Cardiac fibroblast (primary cell): ENCODE measurements at places on chromosomes 1 and 21.
A peak's percentile ranks its signal among the peaks of the same experiment; 100 is the strongest.

DNA sequence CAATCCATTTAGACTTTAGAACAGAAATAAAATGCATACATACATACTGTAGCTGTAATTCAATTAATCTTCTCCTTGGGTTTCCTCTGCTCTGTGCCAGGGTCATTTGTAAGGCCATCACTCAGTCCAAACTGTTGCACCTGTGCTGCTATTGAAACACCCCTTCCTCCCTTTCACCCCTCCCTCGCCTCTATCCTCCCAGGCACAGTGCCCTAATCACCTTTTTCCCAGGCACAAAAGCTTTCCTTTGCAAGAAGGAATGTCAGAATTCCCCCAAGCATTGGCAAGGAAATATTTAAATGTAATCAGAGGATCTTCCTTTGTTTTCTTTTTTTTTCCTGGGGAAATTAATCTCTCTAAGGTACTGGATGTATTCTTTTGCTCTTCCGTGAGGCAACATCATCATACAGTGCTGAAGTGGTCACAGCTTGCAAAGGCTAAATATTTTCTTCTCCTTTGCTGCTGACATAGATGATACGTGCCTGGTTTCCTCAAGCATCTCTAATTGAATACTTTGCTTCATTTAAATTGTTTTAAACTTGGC is 339.3 kb upstream of the NR5A2 start:
- no peak for DNase-seq

DNA sequence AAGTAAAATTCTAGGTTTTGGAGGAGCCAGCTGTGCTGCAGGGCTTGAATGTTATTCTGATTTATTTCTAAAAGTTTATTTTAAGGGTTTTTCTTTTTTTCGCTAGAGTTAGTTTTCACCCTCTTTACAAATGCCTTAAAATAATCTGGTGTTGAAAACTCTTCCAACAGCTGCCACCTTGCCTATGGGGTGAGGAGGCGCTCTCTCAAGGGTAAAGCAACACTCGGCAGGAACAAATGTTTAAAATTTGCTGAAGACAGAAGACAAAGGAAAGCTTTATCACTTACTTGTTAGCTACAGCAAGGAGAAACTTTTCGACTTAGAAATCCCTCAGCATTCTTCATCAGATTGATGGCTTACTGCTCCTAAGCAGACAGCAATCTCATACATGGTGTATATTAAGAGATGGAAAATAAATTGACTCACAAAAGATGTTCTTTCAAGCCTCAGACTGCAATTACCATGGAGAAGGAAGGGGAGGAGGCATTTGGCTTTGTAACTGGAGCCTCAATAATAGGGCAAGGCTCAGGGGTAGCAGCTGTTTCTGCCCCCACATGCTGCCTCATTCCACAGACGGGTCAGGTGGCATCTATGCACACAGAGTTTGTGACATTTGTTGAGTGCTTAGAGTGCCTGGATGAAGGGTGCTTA is 79.8 kb upstream of the RALGPS2 start:
- DNase-seq = no peak

DNA sequence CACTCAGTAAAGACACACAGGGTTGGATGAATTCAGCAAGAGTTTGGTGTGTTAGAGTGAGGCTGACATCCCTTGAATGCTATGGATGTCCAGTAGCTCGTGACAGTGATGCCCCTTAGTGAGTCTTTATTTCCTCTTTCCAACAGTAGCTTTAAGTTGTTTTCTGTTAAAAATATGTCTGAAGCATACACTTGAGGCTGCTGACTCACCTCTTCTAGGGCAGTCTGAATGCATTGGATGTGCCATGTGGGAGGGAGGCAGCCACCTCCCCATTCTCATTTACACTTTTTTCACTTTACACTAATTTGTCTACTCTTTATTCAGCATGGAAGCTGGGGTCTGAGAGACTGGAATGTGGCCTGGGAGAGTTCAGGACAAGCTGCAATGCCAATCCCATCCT is 17.6 kb downstream of the NOS1AP start:
- DNase-seq = peak; percentile 22

GRCh38 chr1:47637111-47637685 is 199.4 kb downstream of the FOXD2 start:
- DNase-seq = peak; percentile 11

GRCh38 chr1:31875636-31876236 is 59.9 kb upstream of the SPOCD1 start:
- no peak for DNase-seq

DNA sequence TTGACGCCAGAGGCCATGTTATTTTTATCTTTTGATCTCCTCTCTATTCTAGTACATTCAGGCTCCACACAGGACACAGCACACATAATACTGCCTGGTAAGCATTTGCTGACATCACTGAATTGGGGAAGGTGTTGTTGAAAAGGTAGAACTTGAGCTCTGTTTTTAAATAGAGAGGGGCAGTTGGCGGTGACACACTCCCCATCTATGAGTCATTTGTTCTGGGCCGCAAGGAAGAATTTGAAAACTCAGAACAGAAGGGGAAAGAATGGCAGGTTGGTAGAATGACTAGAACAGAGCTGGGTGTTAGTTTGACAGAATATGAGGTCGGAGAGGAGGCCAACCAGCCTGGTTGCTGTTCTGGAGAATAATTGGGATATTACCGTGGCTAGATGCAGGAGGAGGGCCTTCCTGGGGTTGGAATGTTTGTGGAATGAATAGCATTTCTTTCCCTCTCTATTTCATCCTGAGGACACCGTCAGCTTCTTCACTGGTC is 52.1 kb upstream of the ERRFI1 start:
- DNase-seq = peak; percentile 90

- DNase-seq = no peak
Observed at GRCh38 chr1:119516680-119517079, 9.7 kb downstream of the HSD3B1 start.

- peak; percentile 64 for DNase-seq
Observed at GRCh38 chr1:61432616-61433388, 292.1 kb downstream of the TM2D1 start.

GRCh38 chr1:53822931-53823330 is 15.2 kb downstream of the NDC1 start:
- DNase-seq = no peak

- DNase-seq = no peak
Observed at GRCh38 chr1:27566462-27567145, 37.3 kb downstream of the AHDC1 start.

DNA sequence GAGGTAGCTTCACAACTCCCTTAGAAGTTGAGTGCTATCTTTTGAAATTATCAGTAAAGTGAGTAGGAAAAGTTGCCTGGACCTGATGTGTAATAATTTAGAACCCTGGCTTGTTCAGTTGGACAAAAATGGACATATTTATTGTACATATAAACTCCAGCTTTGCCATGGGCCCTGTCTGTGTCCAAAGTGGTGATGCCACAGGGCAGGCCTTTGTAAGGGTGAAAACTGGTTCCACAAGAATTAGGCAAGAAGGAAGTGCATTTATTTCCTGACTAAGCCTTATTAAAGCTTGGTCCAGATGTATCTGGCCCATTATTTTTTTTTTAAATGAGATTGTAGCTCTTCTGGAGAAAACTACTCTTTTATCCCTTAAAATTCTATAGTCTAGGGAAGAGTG is 47.9 kb downstream of the MACO1 start:
- no peak for DNase-seq

DNA sequence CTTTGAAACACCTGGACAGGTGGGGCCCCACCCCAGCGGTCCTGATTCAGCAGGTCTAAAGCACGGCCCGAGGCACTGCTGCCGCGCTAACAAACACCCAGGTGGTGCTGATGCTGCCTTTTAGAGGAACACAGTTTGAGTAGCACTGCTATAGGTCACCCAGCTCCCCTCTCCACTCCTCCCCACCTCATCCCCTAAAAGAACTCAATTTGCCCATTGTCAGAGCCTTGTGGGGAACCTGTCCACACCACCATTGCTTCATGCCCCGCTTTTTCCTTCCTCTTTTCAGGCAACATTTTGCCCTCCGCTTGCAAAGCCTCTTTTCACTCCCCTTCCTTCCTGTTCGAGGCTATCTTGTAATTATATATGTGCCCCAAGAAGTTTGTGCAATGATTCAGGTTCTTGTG is 26.2 kb upstream of the PADI4 start:
- DNase-seq = no peak

DNA sequence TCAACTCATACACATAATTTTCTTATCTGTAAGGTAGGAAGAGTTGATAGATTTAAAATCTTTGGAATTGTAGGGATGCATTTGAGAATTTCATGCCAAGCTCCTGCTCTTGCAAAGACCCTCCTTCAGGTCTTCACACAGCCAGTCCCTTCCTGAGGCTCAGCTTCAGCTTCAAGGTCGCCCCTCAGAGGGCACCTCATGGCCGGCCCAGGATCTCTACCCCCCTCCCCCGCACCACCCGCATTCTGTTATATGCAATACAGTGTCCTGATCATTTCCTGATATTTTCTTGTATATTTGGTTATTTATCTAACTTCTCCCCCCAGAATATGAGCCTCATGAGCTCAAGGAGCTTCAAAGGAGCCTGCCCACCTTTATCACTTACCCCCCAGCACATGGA is 47.0 kb upstream of the BACE2 start:
- no peak for DNase-seq

GRCh38 chr1:37616330-37616729 is 18.4 kb downstream of the RSPO1 start:
- DNase-seq = no peak

- no peak for DNase-seq
Observed at GRCh38 chr1:233257786-233258185, 37.7 kb downstream of the PCNX2 start.

DNA sequence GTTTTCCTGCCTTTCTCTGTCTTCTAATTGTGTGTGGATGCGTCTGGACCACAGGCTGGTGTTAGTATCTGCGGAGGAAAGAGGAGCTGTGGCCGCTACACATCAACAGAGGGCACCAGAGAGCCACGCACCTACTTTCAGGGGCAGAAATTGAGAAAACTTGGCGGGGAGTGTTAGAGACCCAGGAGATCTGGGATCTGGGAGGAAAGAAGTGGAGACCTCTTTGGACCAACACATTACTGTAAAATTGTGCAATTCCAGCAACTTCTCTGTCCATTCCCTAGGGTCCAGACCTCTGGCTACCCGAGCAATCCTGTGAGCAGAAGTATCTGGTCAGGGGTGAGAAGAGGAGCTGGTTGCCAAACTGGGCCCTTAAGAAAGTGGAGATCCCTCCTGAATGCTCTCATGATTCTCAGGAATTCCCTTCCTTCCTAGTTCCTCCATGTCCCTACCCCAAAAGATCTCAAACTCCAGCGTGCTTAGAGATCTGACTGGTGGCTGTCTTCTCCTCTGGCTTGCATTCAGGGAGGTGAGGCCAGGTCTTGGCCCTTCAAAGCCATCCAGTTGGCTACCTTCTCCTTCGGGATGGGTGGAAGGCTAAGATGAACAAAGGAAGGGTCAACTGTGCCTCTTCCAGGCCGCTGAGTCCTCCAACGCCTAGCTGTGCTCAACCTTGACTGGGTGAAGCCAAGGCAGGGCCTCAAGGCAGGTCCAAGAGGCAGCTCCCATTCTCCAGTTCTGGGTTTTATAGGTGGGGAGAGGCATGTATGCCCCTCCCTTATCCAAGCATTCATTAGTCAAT is 1.2 kb upstream of the KIRREL1 start:
- DNase-seq = peak; percentile 77

DNA sequence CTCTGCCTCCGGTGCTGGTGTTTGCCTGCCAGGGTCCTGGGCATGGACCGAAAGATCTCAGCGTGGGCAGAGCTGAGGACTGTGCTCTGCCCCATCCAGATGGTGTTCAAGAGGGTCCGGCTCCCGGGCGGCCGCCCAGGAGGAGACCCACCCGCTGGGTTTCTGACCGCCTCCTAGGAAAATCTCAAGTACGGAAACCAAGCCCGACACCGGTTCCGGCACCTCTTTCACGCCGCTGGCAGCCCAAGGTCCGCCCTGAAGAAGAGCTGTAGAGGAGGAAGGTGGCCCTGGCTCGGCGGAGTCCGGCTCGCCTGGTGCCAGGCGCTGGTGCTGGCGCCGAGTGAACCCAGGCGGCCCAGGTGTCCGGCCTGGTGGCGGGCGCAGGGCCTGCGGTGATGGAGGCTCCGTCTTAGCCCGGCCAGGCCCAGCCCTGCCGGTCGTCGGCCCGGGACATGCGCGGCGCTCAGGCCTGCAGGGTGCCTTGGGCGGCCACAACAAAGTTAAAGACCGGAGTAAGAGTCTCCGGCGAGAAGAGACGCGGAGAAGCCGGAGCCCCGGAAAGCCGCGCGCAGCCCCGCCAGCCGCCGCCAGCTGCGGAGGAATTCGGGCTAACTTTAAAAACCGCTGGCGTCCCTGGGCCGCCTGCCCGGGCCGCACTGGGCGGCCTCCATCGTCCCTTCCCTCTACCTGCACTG is 1.5 kb downstream of the GRIK3 start:
- no peak for DNase-seq

GRCh38 chr1:38038861-38039260 is 7.7 kb downstream of the POU3F1 start:
- no peak for DNase-seq

GRCh38 chr1:93997756-93998155 is 88.5 kb upstream of the GCLM start:
- DNase-seq = no peak

DNA sequence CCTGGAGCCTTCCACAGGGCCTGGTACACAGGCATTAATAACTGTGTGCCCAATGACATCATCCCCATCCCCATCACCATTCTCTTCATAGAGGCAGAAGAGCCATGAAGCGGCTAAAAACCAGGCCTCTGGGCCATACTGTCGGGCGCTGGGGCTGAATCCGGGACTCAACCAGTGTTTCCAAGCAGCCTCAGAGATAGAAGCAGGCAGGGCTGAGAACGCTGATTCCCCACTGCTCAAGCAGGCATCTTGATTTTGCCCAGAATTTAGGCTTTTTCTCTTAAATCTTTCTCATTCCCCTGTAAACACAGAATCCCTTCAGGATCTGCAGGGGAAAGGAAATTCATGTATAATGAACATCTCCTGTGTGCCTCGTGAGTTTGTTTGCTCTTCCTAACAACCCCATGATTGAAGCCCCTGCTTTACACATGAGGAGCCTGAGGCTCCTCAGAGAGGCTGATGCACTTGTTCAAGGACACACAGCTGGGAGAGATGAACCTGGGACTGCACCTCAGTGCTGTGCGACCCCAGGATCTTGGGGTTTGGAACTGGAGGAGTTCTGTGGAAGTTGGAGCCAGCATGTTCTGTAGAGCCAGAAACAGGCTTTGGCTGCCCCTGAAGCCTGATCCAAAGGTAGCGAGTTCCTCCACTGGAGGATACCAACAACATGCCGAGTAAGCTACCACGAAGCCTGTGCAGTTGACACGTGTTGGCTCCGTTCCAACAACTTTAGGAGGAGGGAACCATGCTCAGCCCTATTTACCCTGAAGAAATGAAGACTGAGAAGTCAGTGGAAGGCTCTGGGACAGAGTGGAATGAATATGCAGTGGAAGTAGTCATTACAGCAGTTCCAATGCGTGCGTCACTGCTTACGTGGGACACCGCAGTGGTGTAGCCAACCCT is 55.5 kb downstream of the EDN2 start:
- no peak for DNase-seq

GRCh38 chr1:179637211-179637860 is 45.7 kb downstream of the TDRD5 start:
- DNase-seq = no peak

- no peak for DNase-seq
Observed at GRCh38 chr1:24991697-24992096, 61.6 kb upstream of the RUNX3 start.

GRCh38 chr1:83810144-83810543 is 188.8 kb downstream of the TTLL7 start:
- no peak for DNase-seq

- DNase-seq = no peak
Observed at GRCh38 chr1:29900104-29900679, 663.9 kb downstream of the PTPRU start.

- no peak for DNase-seq
Observed at GRCh38 chr1:114700036-114700600, 4.8 kb upstream of the AMPD1 start.
